ENCODE measurements at places on chromosomes 4 and X.

DNA sequence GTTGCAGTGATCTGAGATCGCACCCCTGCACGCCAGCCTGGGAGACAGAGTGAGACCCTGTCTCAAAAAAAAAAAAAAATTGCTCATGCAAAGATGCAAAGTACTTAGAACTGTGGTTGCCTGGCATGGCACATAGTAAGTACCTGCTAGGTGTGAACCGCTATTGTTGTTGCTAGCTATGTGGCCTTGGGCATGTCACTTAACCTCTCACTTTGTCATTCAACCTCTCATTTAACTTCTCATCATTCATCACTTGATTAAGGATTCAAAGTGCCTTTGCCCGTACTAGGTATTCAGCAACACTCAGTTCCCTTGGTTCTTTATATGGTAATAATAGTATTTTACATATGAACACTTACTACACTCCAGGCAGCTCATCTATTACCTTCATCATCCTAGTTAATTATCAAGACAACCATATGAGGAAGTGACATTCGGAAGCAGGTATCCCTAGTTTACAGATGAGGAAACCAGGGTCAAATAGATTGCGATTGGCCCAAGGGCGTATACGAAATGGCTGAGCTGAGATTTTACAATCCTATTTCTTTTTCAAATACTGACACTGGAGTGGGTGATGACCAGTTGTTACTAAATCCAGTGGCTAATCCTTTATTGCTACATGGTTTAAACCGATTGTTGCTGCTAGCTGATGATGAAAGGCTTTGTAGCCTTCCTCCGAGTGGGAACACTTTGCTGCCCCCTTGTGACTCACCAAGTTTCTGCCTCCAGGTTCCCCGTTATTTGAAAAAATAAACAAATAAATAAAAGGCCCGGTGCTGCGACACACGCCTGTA lies 28.8 kb upstream of the SOWAHD start:
- peak; percentile 46 for DNase-seq

DNA sequence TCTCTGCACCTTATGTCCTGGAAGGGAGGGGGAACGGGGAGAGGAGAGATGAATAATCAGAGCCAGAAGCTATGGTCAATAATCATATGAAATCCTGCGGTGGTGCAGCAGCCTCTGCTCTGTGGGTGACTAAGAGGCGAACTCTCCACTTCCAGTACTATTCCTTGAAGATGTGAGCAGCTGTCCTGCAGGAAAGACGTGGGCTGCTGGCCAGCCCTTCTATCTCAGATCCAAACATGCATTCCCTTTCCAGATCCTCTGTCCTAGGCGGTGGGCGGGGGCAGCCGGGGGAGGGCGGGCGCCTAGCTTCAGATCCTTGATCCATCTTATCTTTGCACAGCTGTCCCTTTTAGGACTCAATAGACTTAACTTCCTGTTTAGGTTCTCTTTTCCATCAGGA lies 34.5 kb downstream of the SPINK2 start:
- DNase-seq = no peak

DNA sequence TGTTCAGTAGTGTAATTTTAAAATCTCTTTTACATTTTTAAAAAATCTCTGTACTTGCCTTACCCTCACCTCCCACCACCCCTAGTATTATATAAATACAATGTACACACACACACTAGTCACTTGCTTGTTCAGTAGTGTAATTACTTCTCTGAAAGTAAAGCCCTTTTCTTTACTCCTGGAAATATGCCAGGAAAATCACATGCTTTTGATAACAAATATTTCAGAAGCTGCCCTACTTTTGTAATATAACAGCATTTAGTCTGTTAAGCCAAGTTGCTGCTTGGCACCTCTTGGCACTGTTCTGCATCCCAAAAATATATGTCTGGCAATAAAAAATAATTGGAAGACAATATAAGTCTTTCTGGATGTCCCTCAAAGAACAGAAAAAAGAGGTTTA lies 172.8 kb upstream of the APOOL start:
- DNase-seq = no peak

DNA sequence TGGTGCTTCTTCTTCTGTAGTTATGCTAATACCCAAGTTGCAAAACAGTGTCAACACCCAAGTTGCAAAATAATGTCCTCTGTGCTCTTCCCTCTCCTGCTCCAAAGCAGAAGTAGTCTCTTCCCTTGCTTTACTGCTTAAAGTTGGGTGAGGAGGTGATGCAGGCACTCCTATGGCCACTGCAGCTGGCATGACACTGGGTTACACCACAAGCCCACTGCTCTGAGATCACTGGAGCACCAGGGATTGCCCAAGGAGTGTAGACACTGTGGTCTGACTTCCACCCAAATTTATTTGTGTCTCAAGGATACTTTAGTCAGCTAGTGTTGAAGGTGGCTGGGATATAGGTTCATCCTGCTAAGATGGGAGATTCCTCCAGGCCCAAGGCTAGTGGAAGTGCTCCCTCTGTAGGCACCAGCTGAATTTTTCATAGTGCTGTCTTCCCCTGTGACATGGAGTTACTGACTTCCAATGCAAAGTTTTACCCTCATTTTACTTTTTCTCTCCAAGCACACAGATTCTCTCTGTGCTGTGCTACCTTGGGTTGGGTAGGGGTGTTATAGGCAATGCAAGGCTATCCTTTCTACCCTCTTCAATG lies 196.2 kb upstream of the TENT5D start:
- DNase-seq = no peak

GRCh38 chr4:98151145-98151924 lies 8.1 kb upstream of the STPG2 start:
- no peak for DNase-seq

GRCh38 chr4:112901962-112902411 lies 147.5 kb upstream of the ANK2 start:
- DNase-seq = no peak

GRCh38 chrX:118864063-118864635 lies 40.5 kb downstream of the ZCCHC12 start:
- DNase-seq = peak; percentile 67

DNA sequence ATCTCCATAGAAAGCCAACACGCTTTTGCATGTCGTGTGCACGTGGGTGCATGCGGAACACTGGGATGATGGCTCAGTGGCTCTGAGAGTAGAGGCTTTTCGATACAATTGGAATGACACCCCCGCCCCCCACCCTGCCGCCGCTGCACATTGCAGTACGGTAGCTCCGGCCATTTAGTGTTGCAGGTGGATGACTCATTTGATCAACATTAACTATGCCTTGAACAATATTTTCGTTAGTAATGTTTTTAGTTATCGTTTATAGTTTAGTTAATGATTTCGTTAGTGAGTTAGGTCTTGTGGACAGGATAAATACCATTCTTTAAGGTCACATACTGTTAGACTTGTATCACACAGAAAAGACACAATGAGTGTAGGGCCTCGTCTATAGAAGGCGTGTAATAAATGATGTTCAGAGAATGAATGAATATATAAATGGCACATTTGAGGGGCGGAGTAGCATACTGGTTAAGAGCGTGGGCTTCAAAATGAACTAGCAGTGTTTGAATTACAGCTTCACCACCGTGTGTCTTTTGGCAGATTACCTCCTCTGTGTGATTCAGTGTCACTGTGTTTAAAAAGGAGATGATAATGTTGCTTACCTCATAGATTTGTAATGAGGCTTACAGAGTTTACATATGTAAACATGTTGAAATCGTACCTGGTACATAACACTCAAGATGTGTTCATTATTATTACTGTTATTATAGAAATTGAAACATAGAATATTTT lies 67.2 kb upstream of the TENM3 start:
- no peak for DNase-seq

DNA sequence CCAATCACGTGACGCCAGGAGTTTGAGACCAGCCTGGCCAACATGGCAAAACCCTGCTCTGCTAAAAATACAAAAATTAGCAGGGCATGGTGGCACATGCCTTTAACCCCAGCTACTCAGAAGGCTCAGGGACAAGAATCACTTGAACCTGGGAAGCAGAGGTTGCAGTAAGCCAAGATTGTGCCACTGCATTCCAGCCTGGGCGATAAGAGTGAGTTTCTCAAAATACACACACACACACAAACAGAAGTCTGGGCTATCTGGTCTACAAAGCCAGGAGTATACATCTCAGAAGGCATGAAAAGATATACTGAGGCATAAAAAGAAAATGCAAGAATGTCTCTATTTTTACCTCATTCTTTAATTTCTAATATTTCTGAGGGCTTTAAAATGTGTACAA lies 11.3 kb downstream of the YTHDC1 start:
- DNase-seq = no peak

DNA sequence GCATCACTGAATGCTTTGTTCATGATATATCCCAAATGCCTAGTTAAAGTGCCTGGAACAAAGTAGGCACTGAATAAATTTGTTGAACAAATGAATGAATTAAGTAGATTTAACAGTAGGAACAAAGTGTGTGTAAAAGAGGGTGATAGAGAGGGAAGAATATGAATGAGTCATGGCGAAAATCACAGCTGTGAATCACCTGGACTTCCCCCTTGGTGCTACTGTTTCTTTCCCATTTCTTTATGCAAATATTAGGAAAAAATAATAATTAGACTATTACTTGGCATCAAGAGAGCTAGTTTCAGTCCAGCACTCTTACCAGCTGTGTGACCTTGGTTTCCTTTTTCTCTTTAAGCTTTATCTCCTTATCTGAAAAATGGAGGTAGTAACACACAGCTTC lies 9.2 kb downstream of the SPIN3 start:
- no peak for DNase-seq

- no peak for DNase-seq
Observed at GRCh38 chr4:142281999-142282398, 564.1 kb downstream of the INPP4B start.

GRCh38 chr4:23481566-23481965 lies 408.3 kb downstream of the PPARGC1A start:
- DNase-seq = no peak

All from cerebellar cortex (tissue), 1 donor.